ENCODE measurements at places on chromosomes 16 and 17. TPM values are rescaled to one million over a fixed set of nuclear protein-coding genes. Genes with fewer than 3 reads are reported as not detected.

- no peak for DNase-seq
- H3K27me3 ChIP-seq, result peaks cover 16% of the 10 kb centered on the region
- no peak overlapping the region for H3K27ac ChIP-seq
- H3K4me3 ChIP-seq, result no peak overlapping the region
- no peaks in the 10 kb centered on the region for H3K36me3 ChIP-seq
- H3K4me1 ChIP-seq, result peaks cover 10% of the 10 kb centered on the region
These were observed 6.1 kb upstream of the ALDH3A2 start for GRCh38 chr17:19642373-19642893.

- no peaks in the 10 kb centered on the region for H3K36me3 ChIP-seq
- H3K4me3 ChIP-seq, result no peak overlapping the region
- no peaks in the 10 kb centered on the region for H3K27me3 ChIP-seq
- no peaks in the 10 kb centered on the region for H3K4me1 ChIP-seq
- DNase-seq, result no peak
These were observed 17.0 kb downstream of the MGAT5B start for GRCh38 chr17:76884995-76885893.

GRCh38 chr17:66345264-66345663, 42.9 kb downstream of the PRKCA start:
- H3K27ac ChIP-seq, result no peak overlapping the region
- H3K27me3 ChIP-seq, result no peaks in the 10 kb centered on the region
- H3K4me3 ChIP-seq, result no peak overlapping the region
- H3K36me3 ChIP-seq, result no peaks in the 10 kb centered on the region

DNA sequence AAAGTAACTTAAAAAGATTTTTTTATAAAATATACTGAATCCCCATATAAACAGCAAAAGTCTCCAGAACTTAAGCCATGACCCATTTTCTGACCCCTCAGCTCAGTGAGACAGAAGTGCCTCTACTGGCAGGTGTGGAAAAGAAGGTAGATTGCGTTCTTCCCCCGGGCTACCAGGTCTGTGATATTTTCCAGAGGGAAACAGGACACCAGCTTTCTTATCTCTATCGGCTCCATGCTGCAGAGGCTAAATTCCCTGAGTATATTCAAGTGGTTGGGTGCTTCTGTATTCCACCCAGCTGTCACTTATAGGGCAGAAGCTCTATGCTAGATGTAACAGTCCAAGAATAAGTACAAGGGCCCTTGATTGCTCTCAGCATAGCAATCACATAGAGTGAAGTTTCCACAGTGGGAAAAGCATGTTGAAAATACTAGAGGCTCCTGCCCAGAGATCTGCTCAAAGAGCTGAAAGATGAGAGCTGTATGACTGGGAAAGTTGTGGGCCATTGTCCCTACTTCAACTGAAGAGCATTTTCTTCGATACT, 687.3 kb downstream of the CDH11 start:
- no peak for DNase-seq
- H3K27me3 ChIP-seq, result no peaks in the 10 kb centered on the region
- H3K36me3 ChIP-seq, result no peaks in the 10 kb centered on the region
- no peak overlapping the region for H3K27ac ChIP-seq

DNA sequence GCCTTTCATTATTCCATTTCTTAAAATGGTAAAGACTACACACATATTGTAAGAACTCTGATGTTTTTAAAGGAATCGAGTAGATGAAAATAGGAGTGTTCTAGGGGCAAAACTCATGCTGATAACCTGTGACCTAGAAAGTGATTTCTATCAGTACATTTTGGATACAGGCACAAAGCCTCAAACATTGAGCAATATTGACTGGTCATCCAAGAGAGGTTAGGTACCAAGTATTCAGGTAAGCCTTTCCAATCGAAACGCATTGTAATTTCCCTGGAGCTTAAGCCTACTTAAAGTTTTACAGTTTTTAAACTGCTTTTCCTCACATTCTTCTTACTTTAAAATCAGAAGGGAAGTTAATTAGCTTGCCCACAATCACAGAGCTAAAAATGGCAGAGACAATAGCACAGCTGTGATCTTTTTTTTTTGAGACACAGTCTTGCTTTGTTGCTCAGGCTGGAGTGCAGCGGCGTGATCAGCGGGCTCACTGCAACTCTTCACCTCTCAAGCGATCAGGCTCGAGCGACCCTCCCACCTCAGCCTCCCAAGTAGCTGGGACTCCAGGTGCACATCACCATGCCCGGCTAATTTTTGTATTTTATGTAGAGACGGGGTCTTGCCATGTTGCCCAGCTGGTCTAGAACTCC, 3.3 kb downstream of the GOT2 start:
- H3K36me3 ChIP-seq, result no peaks in the 10 kb centered on the region
- H3K4me3 ChIP-seq, result no peak overlapping the region
- no peak overlapping the region for H3K27ac ChIP-seq

DNA sequence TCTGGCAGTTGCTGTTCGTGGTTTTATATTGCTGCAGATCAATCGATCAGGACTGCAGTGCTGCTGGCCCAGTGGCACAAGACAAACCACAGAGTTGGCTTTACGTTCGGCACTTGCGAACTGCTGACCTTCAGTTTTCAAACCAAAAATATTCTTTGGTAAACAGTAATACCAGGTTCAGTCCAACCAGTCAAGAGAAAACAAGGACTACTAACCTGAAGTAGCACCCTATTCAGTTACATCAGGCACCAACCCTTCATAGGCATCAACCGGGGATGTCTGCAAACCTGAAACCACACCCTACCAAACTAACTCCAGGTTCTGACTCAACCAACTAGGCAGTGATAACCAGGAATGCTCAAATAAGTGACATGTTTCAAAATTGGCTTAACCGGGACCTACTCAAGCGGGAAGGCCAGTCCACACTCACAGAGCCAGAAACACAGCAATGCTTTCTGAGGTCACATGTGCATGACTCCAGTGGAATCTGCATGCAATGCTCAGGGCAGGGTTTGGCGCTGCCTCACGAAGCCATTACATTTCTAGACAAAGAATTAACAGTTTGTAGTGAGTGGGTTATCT, 91.1 kb downstream of the SMG6 start:
- H3K4me3 ChIP-seq, result no peak overlapping the region
- no peaks in the 10 kb centered on the region for H3K27me3 ChIP-seq
- peaks cover 46% of the 10 kb centered on the region for H3K4me1 ChIP-seq
- no peaks in the 10 kb centered on the region for H3K36me3 ChIP-seq

Gene KRT32
- not detected for total RNA-seq

DNA sequence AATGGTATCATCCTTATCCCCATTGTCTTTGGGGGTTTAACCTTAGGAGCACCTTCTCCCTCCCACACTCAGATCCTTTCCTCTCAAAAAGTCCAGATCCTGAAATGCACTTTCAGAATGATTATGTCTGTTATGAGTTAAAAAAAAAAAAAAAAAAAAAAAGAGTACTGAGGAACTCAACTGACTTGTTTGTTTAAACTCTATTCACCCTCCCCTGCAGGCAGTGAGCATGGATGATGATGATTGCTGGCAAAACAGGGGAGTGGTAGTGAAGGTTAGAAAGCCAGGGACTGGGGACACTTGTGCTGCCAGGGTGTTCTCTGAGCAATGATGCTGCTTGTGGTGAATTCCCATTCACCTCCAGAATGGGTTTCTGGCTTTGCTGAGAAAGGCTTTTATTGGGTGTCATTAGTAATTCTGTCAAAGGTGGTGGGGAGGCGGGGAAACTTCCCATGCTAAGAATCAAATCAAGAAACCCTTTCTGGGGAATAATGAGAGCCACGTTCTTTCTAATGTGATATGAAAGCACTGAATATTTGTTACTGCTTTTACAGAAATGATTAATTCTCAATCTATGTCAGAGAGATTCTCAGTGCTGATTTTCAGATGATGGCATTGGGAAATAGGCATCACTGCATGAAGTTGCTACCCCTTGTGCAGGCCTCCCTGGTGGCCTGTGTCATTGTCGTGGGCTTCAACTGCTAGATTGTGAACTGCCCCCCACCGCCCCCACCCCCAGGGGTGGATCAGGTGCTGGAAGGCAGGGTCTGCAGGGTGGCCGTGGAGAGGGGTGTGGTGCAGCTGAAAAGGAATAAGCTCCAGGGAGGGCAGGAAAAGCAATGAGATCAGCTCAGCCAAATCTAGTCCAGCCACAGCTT, 14.1 kb downstream of the CCL4 start:
- no peaks in the 10 kb centered on the region for H3K27me3 ChIP-seq
- no peaks in the 10 kb centered on the region for H3K4me1 ChIP-seq
- H3K4me3 ChIP-seq, result no peak overlapping the region
- H3K36me3 ChIP-seq, result no peaks in the 10 kb centered on the region

Gene TMEM114
- not detected for total RNA-seq

GRCh38 chr17:48761114-48761513, 32.6 kb upstream of the HOXB13 start:
- peaks cover 17% of the 10 kb centered on the region for H3K27me3 ChIP-seq
- no peaks in the 10 kb centered on the region for H3K36me3 ChIP-seq
- H3K4me1 ChIP-seq, result peaks cover 5% of the 10 kb centered on the region
- no peak for DNase-seq
- no peak overlapping the region for H3K4me3 ChIP-seq

DNA sequence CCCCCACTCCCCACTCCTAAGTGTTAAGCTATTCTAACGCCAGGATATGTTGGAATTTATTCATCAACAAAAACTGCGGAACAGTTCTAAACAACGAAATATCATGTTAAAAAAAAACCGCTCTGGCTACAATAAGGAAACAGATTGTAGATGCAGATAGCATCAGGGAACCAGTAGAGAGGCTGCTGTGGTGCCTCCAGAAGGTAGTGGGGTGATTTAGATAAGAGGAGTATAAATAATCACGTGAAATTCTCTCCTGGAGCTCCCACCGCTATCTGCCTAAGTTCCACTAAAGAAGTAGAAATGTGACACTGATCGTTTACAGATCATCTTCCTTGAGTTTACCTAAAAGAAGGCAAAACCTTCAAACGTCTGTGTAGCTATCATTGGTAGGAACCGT, 8.0 kb downstream of the AHSP start:
- peak; percentile 32 for DNase-seq
- H3K27ac ChIP-seq, result no peak overlapping the region
- no peaks in the 10 kb centered on the region for H3K4me1 ChIP-seq
- no peaks in the 10 kb centered on the region for H3K36me3 ChIP-seq

Gene HNF1B
- not detected for total RNA-seq

DNA sequence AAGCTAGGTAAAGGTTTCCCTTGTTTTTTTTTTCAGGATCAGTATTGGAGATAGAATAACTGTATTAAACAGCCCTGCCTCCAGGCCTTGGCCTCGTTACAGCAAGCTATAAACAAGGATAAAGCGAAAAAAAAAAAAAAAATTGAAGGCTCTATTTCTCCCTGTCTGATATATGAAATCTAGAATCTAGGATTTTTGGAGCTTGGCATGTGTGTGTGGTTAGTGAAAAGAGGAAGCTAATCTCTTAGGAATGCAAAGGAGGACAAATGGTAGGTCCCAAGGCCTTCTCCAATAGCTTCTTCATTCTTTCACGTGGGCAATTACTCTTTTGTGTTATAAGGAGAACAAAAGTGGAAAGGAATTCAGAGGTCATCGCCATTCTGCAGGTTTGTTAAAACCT, 470.3 kb downstream of the TMEM114 start:
- H3K4me3 ChIP-seq, result no peak overlapping the region
- DNase-seq, result no peak
- H3K27ac ChIP-seq, result no peak overlapping the region
- H3K36me3 ChIP-seq, result no peaks in the 10 kb centered on the region
- H3K27me3 ChIP-seq, result no peaks in the 10 kb centered on the region

Gene GAS2L2
- total RNA-seq, result not detected

- no peak overlapping the region for H3K4me3 ChIP-seq
- peak; percentile 79 for DNase-seq
- no peak overlapping the region for H3K27ac ChIP-seq
- H3K4me1 ChIP-seq, result peaks cover 13% of the 10 kb centered on the region
These were observed 91.8 kb downstream of the RGS9 start for GRCh38 chr17:65228734-65229620.

- no peak overlapping the region for H3K27ac ChIP-seq
- peak; percentile 31 for DNase-seq
- H3K36me3 ChIP-seq, result peaks cover 29% of the 10 kb centered on the region
- no peaks in the 10 kb centered on the region for H3K27me3 ChIP-seq
- peak overlapping the region; percentile 71 for H3K4me3 ChIP-seq
- H3K4me1 ChIP-seq, result peaks cover 23% of the 10 kb centered on the region
These were observed 773 bp downstream of the BLTP2 start for GRCh38 chr17:28643983-28644786.

- H3K4me1 ChIP-seq, result no peaks in the 10 kb centered on the region
- H3K27me3 ChIP-seq, result no peaks in the 10 kb centered on the region
- H3K27ac ChIP-seq, result no peak overlapping the region
- no peak for DNase-seq
- no peak overlapping the region for H3K4me3 ChIP-seq
These were observed 106.2 kb downstream of the N4BP1 start for GRCh38 chr16:48503779-48504178.

DNA sequence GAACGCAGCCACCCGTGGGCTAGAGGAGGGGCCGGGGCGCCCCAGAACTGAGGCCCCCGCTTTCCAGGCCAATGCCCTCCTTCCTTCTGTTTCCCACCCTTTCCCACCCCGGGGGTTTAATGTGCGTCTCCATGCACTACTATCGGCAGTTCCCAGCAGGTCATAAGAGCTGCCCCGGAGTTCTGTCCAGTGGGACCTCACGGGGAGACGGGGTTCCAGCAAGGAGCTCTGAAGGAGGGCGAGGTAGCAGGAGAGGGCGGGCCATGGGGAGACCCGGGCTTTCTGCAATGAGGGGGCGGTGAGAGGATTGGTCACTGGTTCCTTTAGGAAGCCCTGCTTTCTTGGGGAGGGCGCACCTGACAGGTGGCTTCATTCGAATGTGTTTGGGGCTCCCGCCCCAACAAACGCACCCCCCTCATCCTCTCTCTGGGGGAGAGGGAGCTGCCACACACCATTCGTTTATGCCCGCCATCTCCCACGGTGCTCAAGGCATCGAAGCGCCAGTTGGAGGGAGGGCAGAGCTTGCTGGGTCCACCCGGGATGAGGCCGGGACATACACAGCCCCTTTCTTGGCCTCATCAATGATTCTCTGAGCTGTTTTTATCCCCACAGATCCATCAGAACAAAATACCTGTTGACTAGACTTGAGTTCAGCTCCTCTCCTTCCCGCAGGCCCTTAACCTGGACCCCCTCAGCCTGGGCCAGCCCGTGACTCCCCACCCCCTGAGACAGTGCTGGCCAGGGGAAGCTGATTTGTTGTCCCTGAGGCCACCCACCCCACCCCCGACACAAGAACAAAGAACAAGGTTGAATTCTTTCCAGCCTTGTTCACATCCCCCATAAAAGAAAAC, 44.1 kb downstream of the SLC7A5 start:
- no peak overlapping the region for H3K4me3 ChIP-seq
- H3K36me3 ChIP-seq, result no peaks in the 10 kb centered on the region
- H3K4me1 ChIP-seq, result no peaks in the 10 kb centered on the region
- H3K27me3 ChIP-seq, result peaks cover 2% of the 10 kb centered on the region

DNA sequence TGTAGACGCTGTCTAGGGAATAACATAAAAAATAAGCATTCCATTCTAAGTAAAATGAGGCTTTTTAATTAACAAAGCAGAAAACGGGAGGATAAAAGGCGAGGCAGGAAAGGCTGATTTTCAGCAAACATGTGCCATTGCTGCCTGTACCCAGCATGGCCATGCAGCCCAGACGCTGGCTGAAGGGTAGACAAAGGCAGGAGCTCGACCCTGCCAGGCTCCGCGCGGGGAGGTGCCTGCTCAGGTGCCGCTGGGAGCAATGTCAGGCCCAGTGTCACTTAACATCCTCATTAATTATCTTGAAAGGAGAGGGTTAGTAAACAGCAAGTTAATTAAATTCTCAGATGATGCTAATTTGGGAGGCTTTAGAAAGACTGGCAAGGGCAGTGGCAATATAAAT, 136.0 kb downstream of the ZFHX3 start:
- no peaks in the 10 kb centered on the region for H3K36me3 ChIP-seq
- DNase-seq, result no peak
- H3K27me3 ChIP-seq, result no peaks in the 10 kb centered on the region
- no peaks in the 10 kb centered on the region for H3K4me1 ChIP-seq
- no peak overlapping the region for H3K4me3 ChIP-seq
- no peak overlapping the region for H3K27ac ChIP-seq
